ENCODE measurements at places on chromosomes 6 and 20.
A peak's percentile ranks its signal among the peaks of the same experiment; 100 is the strongest.

- no peak for DNase-seq
Measured at GRCh38 chr20:48463096-48463720, 364.6 kb downstream of the PREX1 start.

- DNase-seq: no peak
Measured at GRCh38 chr6:115319823-115320222, 740.9 kb downstream of the FRK start.

- peak; percentile 58 for DNase-seq
Measured at GRCh38 chr6:27873021-27873940, 38.9 kb downstream of the OR2B2 start.

- DNase-seq: no peak
Measured at GRCh38 chr20:51563486-51564332, 21.2 kb upstream of the NFATC2 start.

DNA sequence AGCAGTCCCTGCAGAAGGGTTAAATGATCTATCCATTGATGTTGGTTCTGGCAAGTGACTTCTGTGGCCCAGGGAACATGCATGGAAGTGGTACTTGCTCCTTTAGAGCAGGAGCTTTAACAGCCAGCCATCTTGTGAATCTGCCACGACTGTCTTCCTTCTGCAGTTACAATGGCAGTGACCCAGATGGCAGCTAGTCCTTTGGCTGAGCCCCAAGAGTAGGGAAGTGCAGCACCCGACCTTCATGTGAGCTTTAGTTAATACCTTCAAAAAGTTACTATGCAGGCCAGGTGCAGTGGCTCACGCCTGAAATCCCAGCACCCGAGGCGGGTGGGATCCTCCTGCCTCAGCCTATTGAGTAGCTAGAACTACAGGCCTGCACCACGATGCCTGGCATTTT is 66.4 kb downstream of the POPDC3 start:
- no peak for DNase-seq

DNA sequence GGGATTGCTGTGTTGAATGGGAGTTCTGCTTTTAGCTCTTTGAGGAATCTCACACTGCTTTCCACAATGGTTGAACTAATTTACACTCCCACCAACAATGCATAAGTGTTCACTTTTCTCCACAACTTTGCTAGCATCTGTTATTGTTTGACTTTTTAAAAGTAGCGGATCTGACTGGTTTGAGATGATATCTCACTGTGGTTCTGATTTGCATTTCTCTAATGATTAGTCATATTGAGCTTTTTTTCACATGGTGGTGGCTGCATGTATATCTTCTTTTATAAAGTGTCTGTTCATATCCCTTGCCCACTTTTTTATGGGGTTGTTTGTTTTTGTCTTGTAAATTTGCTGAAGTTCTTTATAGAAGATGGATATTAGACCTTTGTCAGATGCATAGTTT is 588.3 kb upstream of the ADGRB3 start:
- no peak for DNase-seq

DNA sequence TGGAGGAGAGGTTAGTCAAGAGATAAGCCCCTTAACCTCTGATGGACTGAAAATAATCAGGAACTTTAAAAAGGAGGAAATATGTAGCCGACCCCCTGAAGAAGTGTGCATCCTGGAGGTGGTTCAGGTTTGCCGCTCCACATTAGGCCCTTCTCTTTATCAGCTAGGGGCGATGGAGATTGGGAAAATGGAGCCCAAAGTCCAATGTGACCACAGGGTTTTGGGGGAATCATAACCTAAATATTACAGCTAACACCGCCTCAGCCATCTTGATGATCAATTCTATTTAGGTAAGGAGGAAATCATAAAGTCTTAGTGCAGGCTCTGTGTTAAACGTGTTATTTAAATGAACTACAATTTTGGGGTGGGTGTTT is 1.2 kb downstream of the OGFRL1 start:
- DNase-seq: no peak

DNA sequence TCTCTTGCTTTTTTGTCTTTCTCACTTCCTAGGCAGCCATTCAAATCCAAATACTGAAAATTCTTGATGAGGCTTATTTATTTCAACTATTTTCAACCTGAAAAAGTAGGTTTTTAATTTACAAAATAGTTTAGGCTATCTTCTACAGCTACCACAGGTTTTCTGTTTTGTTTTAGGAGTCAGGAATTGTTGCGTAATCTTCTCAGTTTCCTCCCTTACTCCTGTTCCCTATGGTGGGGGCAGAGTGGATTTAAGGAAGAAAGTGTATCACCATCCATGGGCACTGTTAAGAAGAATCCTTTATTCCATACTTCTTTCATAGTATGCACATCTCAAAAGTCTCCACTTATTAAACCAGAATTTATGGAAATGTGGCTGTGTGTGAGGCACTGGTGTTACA is 182.4 kb downstream of the KHDC1L start:
- DNase-seq: no peak

DNA sequence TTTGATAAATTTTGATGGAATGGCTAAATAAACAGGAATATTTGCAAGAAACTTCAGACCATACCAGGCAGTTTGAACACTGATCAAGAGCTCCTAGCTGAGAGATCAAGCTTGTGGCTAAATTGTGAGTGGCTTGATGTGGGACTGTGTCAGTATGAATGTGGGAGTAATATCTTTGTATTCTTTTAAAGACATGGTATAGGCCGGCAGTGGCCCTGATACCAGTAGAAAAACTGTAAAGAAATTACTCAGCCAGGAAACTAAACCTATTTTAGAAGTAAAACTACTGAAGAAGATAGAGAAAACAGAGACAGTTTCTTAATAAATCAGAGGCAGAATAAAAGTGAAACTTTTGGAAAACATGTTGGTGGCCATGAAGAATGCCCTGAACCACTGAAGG is 608.4 kb upstream of the SYNCRIP start:
- no peak for DNase-seq

- no peak for DNase-seq
Measured at GRCh38 chr20:58480551-58481336, 34.5 kb downstream of the APCDD1L start.

GRCh38 chr6:105321207-105321606 is 81.7 kb downstream of the PREP start:
- DNase-seq: no peak

GRCh38 chr20:45776931-45777330 is 14.8 kb downstream of the WFDC3 start:
- DNase-seq: no peak

DNA sequence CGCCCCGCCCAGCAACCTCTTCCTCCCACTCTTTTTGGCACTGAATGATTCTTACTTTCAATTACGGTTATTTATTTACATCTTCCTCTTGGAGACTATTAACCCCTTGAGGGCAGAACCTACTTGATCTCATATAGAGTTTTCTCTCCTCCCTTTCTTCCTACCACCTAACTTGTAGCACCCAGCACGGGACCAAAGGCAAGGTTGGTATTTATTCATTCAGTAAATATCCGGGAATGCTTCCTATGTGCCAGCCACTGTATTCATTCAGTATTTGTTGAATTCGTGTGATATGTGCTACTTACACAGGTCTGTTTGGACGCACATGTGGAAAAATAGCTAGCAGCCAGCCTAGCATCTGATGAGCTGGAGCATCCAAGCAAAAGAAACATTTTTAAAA is 1.3 kb upstream of the CNKSR3 start:
- DNase-seq: no peak

DNA sequence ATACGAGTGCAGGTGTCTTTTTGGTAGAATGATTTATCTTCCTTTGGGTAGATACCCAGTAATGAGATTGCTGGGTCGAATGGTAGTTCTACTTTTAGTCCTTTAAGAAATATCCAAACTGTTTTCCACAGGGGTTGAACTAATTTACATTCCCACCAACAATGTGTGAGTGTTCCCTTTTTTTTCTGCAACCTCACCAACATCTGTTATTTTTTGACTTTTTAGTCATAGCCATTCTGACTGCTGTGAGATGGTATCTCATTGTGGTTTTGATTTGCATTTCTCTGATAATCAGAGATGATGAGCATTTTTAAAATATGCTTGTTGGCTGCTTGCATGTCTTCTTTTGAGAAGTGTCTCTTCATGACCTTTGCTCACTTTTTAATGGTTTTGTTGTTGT is 1.9 kb upstream of the ZNF831 start:
- DNase-seq: no peak

GRCh38 chr6:52622810-52623209 is 46.0 kb upstream of the TRAM2 start:
- no peak for DNase-seq

- DNase-seq: no peak
Measured at GRCh38 chr6:15987569-15987968, 141.3 kb upstream of the MYLIP start.

GRCh38 chr20:1637755-1638154 is 17.9 kb upstream of the SIRPB1 start:
- no peak for DNase-seq
